ENCODE measurements at places on chromosomes 6 and 20.

- peak; percentile 12 for DNase-seq
Measured at GRCh38 chr6:16950825-16951495, 150.9 kb upstream of the STMND1 start.

- no peak for DNase-seq
Measured at GRCh38 chr6:79158856-79159516, 75.5 kb downstream of the HMGN3 start.

- peak; percentile 84 for DNase-seq
Measured at GRCh38 chr6:63897459-63897858, 261.9 kb downstream of the PHF3 start.

GRCh38 chr6:7479801-7480266 lies 61.6 kb upstream of the DSP start:
- peak; percentile 70 for DNase-seq

- DNase-seq = peak; percentile 90
Measured at GRCh38 chr6:166005944-166006899, 161.4 kb downstream of the TBXT start.

DNA sequence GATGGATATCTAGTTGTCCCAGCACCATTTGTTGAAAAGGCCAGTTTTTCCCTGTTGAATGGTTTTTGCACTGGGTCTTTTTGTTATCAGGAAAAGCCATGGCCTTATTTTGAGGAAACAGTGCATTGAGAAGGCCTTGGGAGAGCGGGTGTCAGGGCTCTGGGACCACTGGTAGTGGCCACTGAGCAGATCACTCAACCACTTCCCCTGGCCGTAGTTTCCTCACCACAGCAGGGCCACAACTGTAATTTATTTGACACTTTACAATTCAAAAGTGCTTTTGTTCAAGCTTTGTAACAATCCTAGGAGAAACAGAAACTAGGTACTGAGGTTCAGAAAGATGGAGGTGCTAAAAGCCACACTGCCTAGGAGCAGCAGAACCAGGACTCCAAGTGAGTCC lies 281.8 kb downstream of the GMDS start:
- DNase-seq = no peak

GRCh38 chr6:132286298-132287019 lies 114.8 kb downstream of the MOXD1 start:
- no peak for DNase-seq

- DNase-seq = no peak
Measured at GRCh38 chr6:147142684-147143245, 61.5 kb upstream of the STXBP5 start.

DNA sequence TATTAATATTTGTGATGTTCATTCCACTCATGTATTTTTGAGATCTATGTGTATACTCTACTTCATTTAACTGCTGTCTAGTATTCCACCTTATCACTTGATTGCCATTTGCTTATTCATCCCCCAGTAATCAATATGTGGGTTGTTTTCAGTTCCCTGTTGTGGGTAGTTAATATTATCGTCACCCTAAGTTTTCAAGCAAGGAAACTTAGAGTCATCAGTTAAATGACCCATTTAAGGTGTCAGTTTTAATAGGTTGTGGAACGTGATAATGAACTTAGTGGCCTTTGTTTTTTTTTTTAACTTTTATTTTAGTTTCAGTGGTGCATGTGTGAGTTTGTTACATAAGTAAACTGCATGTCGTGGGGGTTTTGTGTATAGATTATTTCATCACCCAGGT lies 90.3 kb downstream of the SLC24A3 start:
- no peak for DNase-seq

DNA sequence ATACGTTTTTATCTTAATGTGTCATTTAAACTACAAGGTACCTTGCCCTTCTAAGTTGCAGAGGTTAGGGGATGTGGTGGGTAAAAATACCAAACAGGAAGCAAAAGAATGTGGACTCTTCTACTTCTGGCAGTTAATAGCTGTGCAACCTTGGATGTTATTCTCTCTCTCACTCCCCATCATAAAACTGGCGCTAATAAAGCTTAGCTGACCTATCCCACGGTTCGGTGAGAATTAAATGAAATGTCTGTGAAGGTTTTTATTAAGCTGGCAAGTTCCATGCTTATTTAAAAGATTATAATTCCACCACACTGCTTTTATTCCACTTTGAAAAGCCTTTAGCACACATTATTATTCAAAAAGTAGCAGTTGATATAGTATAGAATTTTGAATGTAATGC lies 127.8 kb upstream of the SLC22A23 start:
- DNase-seq = peak; percentile 16

GRCh38 chr6:10526156-10526555 lies 5.0 kb downstream of the GCNT2 start:
- DNase-seq = no peak

DNA sequence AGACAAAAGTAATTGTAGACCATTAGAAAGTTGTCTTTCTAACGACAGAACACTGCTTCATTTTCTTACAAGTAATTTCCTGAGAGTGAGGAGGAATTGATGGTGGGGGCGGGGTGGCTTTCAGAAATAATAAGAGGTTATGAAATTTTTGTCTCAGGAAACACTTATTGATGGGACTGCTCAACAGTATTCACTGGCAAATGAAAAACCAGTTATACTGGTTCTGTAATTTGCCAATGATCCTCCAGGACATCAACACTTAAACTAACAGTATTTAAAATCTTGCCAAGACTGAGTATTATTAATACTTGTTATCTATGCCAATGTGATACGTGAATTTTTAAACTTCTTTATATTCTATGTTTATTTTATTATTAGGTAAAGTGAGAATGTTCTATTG lies 41.8 kb upstream of the FUT9 start:
- DNase-seq = no peak

GRCh38 chr6:159061805-159062563 lies 17.2 kb upstream of the TAGAP start:
- no peak for DNase-seq

DNA sequence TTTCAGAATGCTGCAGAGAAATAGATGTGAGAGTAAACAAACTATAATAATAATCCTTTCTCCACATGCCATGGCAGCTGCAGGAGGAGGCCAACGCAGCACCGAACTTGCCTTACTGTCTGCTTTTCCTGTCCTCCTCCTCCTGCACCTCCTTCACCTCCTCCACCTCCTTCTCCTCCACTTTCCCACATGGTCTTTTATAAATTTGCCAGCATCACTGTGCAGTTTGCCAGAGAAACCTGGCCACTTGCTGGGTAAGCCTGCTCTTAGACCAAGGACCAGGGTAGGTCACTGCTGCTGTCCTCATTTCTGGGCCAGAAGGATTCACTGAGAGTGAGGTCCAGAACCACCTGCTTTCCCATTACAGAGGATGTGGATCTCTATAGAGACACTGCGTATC lies 8.7 kb downstream of the SGK1 start:
- no peak for DNase-seq

DNA sequence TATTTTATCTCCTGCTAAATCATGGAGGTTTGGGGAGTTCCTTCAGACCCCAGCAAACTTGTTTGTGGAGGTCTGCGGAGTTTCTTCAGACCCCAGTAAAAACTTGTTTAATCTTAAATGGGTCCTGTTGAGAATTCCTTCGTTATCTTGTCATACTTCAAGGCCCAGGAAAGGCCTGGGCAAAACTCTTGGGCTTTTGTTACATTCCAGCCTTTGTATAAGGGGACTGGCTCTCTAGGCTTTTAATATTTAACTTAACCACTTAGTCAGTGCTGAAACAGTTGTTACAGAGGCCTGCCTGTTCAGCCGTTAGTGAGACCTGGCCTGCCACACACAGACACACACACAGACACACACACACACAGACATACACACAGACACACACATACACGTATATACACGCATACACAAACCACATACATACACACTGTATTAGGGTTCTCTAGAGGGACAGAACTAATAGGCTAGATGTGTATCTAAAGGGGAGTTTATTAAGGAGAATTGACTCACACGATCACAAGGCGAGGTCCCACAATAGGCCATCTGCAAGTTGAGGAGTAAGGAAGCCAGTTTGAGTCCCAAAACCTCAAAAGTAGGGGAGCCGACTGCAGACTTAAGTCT lies 21.3 kb upstream of the CST3 start:
- DNase-seq = no peak
